Activated naive CD4-positive, alpha-beta T cell (primary cell): ENCODE measurements at places on chromosomes 7 and 10.
A peak's percentile ranks its signal among the peaks of the same experiment; 100 is the strongest.

DNA sequence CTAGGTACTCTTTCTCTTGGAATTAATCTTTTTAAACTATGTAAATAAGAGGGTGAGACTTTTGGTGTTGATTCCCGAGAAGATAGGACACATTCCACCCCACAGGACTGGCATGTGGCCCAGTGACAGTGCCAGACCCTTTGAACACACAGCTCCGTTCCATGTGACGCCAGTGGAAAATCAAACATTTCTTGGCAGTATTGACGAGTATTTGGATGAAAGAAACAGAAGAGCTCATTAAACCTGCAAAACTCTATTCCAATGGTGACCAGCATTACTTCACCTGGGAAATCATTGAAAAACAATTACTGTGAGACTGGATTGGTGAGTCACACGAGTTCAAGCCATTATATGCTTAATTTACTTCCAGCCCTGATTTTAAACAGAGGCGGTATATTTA lies 25.8 kb downstream of the AKR1E2 start:
- DNase-seq, result no peak

- no peak for DNase-seq
Observed at GRCh38 chr7:22193450-22193983, 163.4 kb downstream of the RAPGEF5 start.

GRCh38 chr7:150514748-150515222 lies at the start of gene GIMAP7:
Gene GIMAP7 (plus strand): TSS chr7:150514872. CDS start chr7:150519975, 5,103 bp downstream.
- DNase-seq, result peak; percentile 68

GRCh38 chr7:87926581-87927461 lies 7.2 kb upstream of the ADAM22 start:
- no peak for DNase-seq

DNA sequence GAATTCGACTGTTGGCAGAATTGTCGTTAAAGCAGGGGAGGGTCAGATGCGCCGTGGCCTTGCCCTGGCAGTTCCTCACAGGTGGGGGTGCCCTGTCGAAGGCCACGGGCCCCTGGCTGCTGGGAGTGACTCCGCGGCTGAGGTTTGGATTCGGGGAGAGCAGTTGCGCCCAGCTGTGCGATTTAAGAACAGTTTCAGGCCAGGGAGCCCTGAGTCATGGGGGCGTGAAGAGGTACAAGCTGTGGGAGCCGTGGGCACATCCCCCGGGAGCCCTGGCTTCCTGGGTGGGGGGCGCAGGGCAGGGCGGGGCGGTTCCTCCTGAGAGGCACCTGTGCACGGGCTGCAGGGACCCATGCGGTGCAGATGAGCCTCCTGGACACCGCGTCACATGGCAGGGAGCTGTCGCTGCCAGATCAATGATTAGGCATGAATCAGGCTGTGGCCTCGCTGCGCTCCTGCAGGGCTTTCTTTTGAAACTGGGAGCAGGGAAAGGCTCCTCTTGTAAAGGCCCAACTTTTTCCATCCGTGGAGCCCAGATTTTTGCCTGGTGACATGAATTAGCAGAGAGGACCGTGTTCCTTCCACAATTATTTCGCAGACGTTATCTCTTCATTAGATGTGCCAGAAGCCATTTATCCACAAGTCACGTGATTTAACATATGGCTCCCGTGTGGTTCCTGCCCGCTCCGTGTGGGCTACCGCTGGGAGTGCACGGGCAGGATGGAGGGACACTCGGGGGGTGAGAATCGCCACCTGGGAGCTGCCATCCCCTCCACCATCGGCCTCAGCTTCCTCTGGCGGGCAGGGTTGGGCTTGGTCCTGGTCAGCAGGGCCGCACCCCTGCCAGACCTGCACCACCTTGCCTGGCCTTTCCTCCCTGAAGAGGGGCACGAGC lies 918 bp downstream of the PWWP2B start:
- no peak for DNase-seq

DNA sequence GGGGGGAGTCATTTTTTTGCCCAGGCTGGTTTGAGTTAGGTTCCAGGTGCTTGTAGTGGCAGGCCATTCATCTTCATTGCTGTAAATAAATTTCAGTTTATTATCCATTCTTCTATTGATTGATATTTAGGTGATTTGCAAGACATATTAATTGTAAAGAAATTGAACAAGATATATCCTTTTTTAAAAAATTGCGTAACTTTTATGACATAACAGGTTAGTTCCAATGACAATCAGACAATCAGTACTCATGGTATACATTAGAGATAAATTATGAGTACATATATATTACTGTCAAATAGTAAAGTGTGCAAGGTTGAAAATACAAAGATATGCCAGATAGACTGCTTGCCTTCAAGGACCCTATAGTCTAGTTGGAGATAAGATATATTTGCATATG lies 92.2 kb upstream of the GLCCI1 start:
- no peak for DNase-seq

- no peak for DNase-seq
Observed at GRCh38 chr10:26950934-26951333, 90.2 kb upstream of the ABI1 start.

DNA sequence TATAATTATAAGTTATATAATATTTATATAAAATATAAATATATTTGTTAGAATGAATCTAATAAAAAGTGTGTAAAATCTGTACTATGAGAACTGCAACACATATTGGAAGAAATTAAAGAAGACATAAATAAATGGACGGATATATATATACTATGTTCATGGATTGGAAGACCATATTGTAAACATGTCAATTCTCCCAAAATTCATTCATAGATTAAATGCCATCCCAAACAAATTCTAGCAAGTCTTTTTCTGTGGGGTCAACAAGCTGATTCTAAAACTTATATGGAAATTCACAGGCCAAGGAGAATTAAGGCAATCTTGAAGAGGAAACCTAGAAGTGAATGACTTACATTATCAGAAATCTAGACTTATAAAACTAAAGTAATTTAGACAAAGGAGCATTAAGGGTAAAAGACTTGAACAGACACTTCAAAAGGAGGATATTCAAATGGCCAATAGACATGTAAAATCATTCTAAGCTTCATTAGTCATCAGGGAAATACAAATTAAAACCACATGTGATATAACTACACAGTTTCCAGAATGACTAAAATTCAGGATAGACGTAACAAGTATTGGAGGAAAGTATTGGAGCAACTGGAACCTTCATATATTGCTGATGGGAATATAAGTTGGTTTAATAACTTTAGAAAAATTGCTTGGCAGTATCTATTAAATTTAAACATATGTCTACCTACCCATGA lies 225.9 kb downstream of the EMX2 start:
- DNase-seq, result no peak

- DNase-seq, result no peak
Observed at GRCh38 chr7:10225275-10225674, 748.4 kb upstream of the PHF14 start.

- no peak for DNase-seq
Observed at GRCh38 chr10:17452060-17452841, 2.1 kb downstream of the ST8SIA6 start.

DNA sequence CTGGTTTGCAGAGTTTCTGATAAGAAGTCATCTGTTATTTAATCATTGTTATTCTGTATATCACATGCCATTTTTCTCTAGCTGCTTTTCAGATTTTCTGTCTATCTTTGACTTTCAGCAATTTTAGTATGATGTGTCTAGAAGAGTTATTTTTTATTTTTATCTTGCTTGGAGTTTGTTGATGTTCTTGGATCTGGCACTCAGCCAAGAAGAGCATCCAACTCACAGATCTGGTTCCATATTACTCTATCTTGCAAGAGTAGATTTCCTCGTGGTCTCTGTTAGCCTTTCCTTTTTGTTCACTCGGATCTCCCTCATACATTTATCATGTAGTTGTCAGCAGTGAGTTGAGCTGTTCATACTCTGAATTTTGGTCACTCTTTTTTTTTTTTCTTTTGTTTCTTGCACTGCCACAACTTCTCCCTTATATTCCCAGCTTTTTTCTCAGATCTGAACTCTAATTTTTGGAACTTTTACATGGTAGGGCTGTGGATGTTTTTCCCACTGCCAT lies 54.8 kb upstream of the CALCR start:
- no peak for DNase-seq

DNA sequence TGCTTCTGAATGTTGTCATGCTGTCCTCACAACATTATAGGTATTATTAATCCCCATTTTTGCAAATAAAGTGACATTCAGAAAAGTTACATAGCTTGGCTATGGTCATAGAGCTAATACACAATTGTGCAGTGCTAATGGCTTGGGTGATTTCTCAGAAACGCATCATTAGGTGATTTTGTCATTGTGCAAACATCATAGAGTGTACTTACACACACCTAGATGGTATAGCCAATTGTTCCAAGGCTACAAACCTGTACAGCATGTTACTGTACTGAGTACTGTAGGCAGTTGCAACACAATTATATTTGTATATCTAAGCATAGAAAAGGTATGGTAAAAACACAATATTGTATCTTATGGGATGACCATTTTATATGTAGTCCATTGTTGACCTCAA lies 91.0 kb downstream of the BTAF1 start:
- no peak for DNase-seq

DNA sequence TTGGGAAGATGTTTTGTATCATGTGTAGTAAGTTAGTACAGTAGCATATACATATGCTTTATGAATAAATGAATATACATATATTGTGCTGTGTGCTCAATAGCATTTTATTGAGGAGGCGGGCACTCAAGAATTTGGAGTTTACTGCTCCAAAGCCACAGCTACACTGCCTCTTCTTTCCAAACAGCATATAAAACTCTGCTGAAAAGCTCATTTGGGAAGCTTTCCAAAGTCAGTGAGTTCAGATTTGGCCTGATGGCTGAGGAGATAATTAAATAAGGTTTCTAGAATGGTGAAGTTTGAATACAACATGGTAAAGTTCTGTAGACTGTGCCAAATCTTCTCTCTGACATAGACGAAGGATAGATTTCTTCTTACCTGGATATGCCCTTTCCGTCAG lies 29.8 kb downstream of the CDK1 start:
- no peak for DNase-seq

DNA sequence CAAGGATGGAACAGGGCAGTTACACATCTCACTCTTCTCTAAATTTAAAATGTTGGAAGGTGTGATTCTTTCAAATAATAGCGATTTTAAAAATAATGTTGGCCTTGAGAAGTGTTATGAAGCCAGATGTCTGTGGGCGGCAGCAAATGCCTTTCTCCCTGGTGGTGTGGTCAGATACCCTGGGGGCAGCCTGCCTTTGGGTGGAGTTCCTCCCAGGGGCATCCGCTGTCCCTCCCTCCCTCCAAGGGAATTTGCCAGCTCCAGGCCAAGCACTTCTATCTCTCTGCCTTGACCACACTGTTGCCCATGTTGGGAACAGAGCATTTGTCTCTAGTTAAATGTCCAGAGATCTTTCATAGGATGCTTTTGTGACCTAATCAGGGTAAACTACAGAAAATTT lies 121.4 kb downstream of the POU6F2 start:
- no peak for DNase-seq

DNA sequence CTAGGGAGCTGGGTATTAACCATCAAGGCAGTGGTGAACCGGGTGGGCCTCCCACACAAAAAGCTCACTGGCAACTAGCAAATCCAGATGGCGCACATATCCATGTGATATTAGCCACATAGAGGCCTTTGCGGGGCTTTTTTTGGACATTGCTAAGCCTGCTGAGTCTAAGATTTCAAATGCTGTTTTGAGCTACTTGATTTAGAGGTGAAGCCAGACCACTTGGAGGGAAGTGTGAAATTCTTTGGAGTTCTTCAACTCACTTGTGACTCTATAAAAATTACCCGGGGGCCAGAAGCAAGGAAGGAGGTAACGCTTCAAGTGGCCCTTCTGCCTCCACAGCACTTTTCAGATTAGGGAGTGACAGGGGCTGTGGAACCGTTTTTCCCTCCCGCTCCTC lies 619.8 kb upstream of the GALNT17 start:
- DNase-seq, result no peak

- no peak for DNase-seq
Observed at GRCh38 chr10:27481486-27481885, 22.6 kb upstream of the RAB18 start.

DNA sequence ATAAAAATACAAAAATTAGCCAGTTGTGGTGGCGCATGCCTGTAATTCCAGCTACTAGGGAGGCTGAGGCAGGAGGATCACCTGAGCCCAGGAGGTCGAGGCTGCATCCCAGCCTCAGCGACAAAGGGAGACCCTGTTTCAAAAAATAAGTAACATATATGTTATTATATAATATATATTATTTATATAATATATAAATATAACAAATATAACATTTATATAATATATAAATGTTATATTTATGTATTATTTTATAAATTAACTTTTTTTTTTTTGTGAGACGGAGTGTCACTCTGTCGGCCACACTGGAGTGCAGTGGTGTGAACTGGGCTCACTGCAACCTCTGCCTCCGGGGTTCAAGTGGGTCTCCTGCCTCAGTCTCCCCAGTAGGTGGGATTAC lies 1.5 kb upstream of the POR start:
- no peak for DNase-seq

- no peak for DNase-seq
Observed at GRCh38 chr10:44647877-44648542, 263.1 kb upstream of the CXCL12 start.

DNA sequence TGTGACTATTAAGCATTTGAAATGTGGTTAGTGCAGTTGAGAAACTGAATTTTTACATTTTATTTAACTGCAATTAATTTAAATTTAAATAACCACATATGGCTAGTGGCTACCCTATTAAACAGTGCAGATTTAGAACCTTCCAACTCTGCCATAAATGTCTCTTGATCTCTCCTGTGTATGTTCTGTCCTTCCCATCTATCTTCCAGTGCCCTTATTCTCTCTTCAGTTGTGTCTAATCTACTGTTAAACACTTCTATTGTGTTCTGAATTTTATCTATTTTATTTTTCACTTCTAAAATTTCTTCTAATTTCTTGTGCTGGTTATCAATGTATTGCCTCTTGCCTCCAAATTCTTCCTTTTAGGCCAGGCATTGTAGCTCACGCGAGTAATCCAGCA lies 105.0 kb downstream of the CUL2 start:
- DNase-seq, result no peak

GRCh38 chr10:132019366-132019765 lies 37.6 kb upstream of the BNIP3 start:
- no peak for DNase-seq

- DNase-seq, result no peak
Observed at GRCh38 chr10:124259139-124259825, 159.4 kb downstream of the OAT start.

DNA sequence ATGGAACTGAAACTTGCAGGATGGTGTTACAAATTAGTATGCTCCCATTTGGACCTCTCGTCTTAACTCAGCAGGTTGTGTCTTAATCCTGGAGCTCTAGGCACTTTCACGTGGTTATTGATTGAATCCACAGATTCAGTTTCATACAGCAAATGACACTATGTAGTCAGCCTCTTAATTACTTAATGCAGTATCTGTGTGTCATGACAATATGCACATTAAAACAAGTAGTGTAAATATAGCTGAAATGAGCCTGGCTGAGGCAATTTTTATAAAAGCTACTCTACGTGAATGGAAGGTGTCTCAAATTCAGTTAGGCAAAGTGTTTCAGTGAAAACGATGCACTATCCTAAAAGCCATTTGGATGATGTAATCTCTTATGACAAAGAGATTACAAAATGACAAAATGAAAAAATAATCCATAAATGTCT lies 86.8 kb downstream of the CD36 start:
- DNase-seq, result no peak
